ENCODE measurements at places on chromosomes 11 and 22.

- no peak for DNase-seq
These were observed 9.8 kb upstream of the SPI1 start for GRCh38 chr11:47387944-47388696.

GRCh38 chr11:128924510-128925249 lies 18.0 kb downstream of the TP53AIP1 start:
- DNase-seq: no peak

GRCh38 chr22:49930596-49931412 lies 12.4 kb downstream of the CRELD2 start:
- peak; percentile 83 for DNase-seq

- no peak for DNase-seq
These were observed 172.7 kb upstream of the MTNR1B start for GRCh38 chr11:92796744-92797143.

DNA sequence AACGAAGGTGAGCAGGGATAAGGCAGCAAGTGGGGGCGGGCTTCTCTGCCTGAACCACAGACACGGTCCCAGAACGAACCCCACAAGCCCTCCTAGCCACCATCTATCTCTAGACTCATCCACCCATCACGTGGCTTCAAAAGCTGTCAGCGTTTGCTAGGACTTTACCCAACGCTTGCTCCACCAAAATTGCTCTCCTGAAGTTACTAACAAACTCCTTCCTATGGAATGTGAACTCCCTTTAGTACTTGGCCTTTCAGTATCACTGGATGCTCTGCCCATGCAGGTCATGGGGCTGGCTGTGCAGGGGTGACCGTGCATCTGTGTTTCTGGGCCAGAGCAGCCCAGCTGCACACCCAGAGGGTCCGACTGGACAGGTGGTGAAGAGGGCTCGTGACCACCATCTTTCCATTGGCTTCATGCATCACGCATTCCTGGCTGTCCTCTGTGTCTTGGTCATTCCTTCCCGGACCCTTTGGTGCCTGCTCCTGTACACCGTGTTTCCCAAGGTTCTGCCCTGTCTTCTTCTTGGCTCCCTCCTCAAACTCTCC lies 85.1 kb downstream of the MYO7A start:
- DNase-seq: no peak

DNA sequence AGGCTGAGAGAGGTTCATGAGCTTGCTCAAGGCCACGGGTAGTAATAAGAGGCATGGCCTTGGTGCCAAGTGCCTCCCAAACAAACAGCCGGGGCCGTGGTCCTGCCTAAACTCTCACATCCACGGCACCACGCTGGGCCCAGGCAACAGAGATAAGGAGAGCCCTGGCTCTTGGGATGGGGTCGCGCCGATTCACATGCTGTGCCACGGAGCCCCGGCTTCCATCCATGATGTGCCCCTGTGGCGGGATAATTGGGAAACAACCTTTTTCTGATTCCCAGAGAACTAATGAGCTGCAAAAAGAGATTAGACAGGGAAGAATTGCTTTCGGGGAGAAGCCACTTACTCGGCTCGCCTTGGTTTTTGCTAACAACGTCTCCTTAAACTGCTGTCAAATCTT lies 22.0 kb downstream of the TP53AIP1 start:
- no peak for DNase-seq

GRCh38 chr11:59556917-59557348 lies 45.6 kb downstream of the OR4D9 start:
- DNase-seq: peak; percentile 67

DNA sequence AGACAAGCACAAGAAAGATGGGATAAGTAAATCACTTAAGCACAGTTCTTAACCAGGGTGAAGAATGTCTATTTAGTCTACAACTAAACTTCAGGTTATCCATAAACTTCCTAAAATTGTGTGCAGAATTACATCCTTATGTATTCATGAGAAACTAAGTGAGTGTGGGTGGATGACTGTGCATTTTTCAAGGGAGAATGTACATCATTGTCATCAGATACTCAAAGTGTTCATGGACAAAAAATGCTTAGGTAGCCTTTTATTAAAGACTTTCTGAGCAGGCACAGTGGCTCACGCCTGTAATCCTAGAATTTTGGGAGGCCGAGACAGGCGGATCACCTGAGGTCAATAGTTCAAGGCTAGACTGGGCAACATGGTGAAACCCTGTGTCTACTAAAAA lies 2023.8 kb downstream of the LRRC4C start:
- DNase-seq: no peak

DNA sequence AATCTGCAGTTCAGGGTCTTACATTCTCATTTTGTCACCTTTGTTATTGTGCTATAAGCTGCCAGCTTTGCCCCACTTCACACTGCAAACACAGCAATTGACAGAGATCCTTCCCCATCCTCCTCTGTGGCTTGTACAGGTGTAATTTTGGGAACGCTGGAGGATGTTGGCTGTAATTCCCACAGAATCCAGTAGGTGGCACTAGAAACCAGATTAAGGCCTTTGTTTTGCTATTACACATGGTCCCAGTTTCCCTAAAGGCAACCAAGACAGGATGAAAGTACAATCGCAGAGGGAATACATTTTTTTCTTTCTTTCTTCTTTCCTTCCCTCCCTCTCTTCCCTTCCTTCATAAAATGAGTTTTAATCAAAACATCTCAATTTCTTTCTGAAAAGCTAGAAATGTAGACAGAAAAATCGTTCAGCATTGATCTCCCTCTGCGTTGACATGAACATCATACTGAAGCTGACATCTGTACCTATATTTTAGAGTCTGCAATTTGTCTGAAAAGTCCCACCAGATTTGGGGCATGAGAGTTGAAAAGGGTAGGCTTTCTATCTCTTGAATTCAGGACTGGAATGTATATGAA lies 21.3 kb upstream of the NELL1 start:
- DNase-seq: peak; percentile 76

- peak; percentile 38 for DNase-seq
These were observed 102.1 kb downstream of the C11orf91 start for GRCh38 chr11:33598426-33599069.

DNA sequence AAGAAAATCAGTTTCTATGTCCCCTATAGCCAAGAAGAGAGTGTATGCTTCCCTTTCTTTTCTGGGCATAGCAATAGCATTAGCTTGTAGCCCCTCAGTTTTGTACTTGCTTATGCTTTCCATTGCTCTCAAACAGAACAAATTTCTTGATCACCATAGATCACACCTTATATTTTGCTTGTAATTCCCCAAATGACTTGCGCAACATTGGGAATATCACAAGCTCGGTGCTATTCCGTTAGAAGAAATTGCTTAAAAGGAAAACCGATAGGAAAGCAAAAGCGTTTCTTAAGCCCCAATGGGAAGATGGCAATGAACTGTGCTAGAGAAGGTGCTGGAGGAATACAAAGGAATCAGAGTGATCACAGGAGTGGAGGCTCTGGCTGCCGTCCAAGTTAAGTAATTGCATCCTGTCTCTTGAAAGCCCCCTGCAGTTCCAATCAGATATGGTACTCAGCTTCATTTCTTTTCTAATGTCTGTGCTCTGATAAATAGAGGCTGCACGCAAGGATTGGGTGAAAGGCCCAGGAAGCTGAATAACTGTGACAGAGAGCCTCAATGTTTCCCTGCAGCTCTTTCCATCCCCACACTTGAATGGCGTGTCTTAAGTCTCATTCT lies 182.1 kb upstream of the KIRREL3 start:
- peak; percentile 23 for DNase-seq

- DNase-seq: no peak
These were observed 25.4 kb upstream of the BSX start for GRCh38 chr11:123006860-123007542.

GRCh38 chr11:20274031-20274430 lies 89.5 kb upstream of the HTATIP2 start:
- no peak for DNase-seq

DNA sequence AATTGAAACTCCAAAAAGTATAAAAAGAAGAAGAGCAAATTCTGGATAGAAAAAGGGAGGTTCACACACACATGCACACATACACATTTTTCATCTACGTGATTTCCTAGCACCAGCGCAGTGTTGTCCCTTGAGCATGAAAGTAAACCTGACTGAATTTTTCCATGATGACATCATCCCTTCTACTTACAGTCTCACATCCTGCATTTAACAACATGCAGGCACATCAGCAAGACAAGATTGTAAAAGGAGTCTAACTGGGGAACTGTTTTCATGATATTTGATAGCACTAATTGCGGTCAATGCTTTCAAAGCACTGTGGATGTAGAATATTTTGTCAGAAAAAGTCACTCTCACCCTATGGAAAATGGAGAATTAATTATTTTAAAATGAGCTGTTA lies 36.6 kb downstream of the GAS2 start:
- no peak for DNase-seq

- DNase-seq: no peak
These were observed 79.7 kb upstream of the WNT7B start for GRCh38 chr22:46056546-46057245.

DNA sequence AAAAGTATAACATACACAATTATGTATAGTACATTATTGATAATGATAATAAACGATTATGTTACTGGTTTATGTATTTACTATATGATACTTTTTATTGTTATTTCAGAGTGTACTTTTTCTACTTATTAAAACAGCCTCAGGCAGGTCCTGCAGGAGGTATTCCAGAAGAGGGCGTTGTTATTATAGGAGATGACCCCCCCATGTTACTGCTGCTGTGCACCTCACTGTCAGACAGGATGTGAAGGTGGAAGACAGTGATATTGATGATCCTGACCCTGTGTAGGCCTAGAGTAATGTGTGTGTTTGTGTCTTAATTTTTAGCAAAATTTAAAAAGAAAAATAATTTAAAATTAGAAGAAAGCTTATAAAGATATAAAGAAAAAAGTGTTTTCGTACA lies 57.6 kb downstream of the REXO2 start:
- DNase-seq: no peak

GRCh38 chr11:35065566-35065965 lies 73.4 kb upstream of the CD44 start:
- no peak for DNase-seq

- DNase-seq: no peak
These were observed 16.7 kb downstream of the SHANK2 start for GRCh38 chr11:71235719-71236118.

- DNase-seq: no peak
These were observed 1.7 kb upstream of the SPI1 start for GRCh38 chr11:47380078-47380477.

- DNase-seq: no peak
These were observed 18.3 kb downstream of the PRSS23 start for GRCh38 chr11:86818462-86819192.

GRCh38 chr11:59574467-59574866 lies 41.1 kb downstream of the OSBP start:
- DNase-seq: peak; percentile 50

DNA sequence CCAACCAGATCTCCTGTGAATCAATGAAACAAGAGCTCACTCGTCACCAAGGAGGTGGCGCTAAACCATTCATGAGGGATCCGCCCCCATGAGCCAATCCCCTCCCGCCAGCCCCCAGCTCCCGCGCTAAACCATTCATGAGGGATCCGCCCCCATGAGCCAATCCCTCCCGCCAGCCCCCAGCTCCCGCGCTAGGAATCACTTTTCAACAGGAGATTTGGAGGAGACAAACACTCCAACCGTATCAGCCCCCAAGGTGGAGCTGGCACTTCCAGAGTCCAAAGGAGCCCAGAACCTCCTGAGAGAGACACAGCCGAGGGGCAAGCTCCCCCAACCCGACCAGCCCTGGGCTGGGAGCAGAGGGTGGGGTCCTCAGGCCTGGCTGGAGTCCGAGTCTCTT lies 40.9 kb upstream of the PRR5 start:
- DNase-seq: no peak

- DNase-seq: no peak
These were observed 24.3 kb downstream of the LMO2 start for GRCh38 chr11:33867561-33867960.

GRCh38 chr11:12170984-12171383 lies 60.6 kb downstream of the MICAL2 start:
- DNase-seq: no peak

DNA sequence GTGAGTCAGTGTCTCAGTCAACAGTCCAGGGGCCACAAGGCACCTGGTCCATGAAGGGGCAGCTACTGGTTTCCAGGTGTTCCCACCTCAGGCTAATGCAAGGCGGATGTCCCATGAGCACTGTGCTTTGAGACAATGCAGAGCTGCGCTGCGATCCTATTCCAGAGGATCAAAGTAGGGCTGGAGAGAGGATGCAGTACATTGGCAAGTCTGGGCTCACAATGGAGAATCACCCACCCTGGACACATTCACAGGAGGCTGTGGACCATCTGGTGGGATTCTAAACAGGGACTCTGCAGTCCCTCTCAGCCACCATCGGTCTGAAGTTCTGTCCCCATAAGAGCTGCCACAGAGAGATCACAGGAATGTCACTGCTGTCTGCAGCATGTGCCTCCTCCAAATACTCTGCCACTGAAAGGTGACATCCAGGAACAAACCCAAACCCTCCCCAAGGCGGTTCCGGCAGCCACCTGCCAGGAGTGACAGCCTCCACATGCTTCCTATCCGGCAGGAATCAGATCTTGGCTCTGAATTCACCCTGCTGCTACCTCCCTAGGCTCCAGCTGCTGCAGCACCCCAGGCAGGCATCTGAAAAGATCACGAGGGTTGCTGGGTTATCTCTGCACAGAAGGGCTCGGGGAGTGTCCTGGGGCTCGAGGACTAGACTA lies 45.3 kb upstream of the SERPIND1 start:
- no peak for DNase-seq

GRCh38 chr11:114315749-114316368 lies 19.7 kb downstream of the NNMT start:
- no peak for DNase-seq

- no peak for DNase-seq
These were observed 414 bp upstream of the MIEF1 start for GRCh38 chr22:39501644-39502108.

- DNase-seq: no peak
These were observed 45.2 kb downstream of the PPP2R1B start for GRCh38 chr11:111720801-111721494.

DNA sequence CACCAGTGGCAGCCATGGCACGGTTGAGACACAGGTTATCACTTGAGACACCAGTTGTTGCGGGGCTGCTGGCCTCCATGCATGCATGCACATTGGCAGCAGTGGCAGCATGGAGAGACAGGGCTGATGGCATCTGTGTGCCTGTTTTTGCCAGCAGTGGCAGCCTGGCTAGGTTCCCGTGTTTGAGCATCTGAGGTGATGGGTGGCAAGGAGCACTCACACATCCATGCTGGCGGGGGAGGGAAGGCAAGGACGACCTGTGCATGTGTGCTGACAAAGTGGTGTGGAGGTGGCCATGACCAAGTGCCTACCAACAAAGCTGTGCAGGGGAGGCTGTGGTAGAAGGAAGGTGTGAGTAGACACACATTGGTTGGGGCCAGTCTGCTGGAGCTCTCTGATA lies 133.5 kb downstream of the CNTN5 start:
- DNase-seq: no peak

Measured in NCI-H524 (cell line).